ENCODE measurements at places on chromosomes 11 and 22.
A peak's percentile ranks its signal among the peaks of the same experiment; 100 is the strongest.

DNA sequence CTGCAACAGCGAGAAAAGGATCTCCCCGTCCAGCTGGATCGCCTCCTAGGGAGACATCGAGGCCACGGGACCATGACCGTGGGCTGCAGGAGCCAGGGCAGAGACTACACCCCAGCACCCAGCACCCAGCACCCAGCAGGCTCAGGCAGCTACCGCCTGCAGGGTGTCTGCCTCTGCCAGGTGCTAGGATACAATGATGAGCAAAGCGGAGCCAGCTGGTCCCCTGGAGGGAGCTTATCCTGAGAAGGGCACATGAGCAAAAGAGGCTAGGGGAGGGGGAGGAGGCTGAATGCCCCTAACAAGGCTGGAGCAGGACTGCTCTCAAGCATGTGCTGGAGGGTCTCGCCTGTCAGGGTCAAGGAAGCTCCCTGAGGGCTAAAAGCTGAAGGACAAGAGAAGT is 4.8 kb upstream of the CASTOR1 start:
- no peak for DNase-seq

- DNase-seq, result no peak
These were observed 99.4 kb downstream of the APIP start for GRCh38 chr11:34816698-34817213.

GRCh38 chr22:32706149-32706548 is 95.4 kb upstream of the TIMP3 start:
- DNase-seq, result no peak

DNA sequence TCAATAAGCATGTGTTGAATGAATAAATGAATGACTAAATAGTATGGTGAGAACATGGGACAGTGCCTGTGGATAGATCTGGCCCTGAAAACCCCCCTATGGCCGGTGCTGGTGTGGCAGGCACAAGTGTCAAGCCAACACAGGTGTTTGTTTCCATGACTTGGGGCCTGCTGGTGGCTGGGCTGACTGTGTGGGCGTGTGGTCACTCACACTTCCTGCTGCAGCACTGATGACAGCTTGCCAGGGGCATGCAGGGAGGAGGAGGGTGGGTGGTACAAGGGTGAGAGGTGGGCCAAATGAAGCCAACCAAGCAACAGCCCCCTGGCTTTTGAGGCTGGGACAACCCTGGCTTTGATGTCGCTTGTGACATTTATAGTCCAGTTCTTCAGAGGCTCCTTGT is 30.3 kb upstream of the ABCC8 start:
- no peak for DNase-seq

- DNase-seq, result no peak
These were observed 55.2 kb downstream of the CABIN1 start for GRCh38 chr22:24066260-24066659.

DNA sequence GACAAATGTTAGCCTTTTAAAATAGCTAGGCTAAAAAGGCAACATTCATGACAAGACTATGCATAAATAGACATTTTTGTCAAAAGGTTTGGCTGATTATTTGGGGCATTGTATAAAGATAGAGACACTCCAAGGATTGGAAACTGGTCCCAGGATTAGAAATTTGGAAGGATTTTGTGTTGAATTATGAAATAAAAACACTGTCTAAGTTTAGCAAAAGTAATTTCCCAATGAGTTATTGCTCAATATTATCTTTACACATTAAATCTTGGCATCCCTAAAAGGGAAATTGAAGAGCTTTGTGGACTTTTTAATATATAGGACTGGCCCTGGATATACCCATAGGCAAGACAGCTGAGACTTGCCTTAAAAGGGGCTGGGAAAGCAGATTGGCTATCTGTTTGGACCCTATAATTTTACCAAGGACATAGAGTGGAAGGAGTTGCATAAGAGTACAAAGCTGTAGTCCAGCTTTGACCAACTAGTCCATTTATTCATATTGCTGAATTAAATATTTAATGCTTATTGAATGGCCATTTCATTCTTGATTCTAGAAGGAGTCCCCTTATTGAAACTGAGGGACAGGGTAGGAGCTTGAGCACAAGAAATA is 382.7 kb downstream of the METTL15 start:
- DNase-seq, result no peak

- DNase-seq, result no peak
These were observed 162.8 kb downstream of the DSCAML1 start for GRCh38 chr11:117633976-117634755.

GRCh38 chr11:62148271-62148980 is 24.6 kb downstream of the INCENP start:
- no peak for DNase-seq

GRCh38 chr22:19576460-19577421 is 52.5 kb upstream of the CLDN5 start:
- no peak for DNase-seq

- DNase-seq, result no peak
These were observed 8.8 kb upstream of the DNAL4 start for GRCh38 chr22:38802671-38803121.

- DNase-seq, result peak; percentile 23
These were observed 63.2 kb upstream of the RRAS2 start for GRCh38 chr11:14422052-14422813.

DNA sequence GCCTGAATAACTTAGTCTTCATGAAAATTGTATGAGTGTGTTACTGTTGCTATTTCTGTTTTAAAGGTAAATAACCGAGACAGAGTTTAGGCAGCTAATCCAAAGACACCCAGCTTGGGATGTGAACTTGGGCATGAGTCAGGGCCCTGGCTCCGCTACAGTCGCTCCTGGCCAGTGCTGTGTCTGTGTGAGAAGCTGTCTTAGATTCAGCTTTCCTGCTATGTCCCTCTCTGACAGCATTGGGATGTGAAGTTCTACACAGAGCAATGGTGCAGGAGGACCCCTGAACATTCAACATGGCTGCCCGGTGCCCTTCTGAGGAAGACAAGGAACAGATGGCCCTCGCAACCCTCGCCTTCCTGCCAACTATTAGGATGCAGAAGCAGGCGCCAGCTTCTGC is 49.4 kb downstream of the GALNT18 start:
- no peak for DNase-seq
